ENCODE measurements at places on chromosomes 6 and 20. TPM values are rescaled to one million over a fixed set of nuclear protein-coding genes. Genes with fewer than 3 reads are reported as not detected.

DNA sequence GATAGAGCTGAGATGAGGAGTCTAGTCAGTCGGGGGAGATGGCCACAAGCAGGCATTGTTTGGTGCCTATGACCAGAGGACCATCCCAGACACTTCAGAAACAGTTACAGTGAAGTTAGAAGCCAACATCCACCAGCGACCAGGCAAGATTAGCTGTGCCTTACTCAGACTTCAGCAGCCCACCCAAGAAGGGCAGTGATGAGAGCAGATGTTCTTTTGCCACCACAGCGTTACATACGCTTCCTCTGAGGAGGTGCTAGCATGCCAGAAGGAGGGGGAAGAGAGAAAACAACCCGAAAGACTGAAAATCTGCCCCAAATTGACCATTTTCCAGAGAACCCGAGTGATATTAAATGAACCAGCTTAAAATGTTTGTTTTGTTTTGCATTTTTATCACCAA lies 186.8 kb downstream of the PRL start:
- H3K27me3 ChIP-seq = no peaks in the 10 kb centered on the region
- no peak overlapping the region for H3K27ac ChIP-seq
- H3K4me1 ChIP-seq = no peaks in the 10 kb centered on the region
- no peak overlapping the region for H3K4me3 ChIP-seq

GRCh38 chr6:83384751-83385150 lies 46.1 kb downstream of the ME1 start:
- no peaks in the 10 kb centered on the region for H3K36me3 ChIP-seq
- H3K4me1 ChIP-seq = peaks cover 5% of the 10 kb centered on the region
- DNase-seq = no peak
- H3K27me3 ChIP-seq = no peaks in the 10 kb centered on the region
- no peak overlapping the region for H3K4me3 ChIP-seq

The TREM2 gene
- 1.6 TPM for total RNA-seq

- no peak overlapping the region for H3K27ac ChIP-seq
- H3K36me3 ChIP-seq = no peaks in the 10 kb centered on the region
- peaks cover 6% of the 10 kb centered on the region for H3K4me1 ChIP-seq
- no peak for DNase-seq
- H3K4me3 ChIP-seq = no peak overlapping the region
These were observed 28.2 kb upstream of the FABP7 start for GRCh38 chr6:122751326-122751725.

DNA sequence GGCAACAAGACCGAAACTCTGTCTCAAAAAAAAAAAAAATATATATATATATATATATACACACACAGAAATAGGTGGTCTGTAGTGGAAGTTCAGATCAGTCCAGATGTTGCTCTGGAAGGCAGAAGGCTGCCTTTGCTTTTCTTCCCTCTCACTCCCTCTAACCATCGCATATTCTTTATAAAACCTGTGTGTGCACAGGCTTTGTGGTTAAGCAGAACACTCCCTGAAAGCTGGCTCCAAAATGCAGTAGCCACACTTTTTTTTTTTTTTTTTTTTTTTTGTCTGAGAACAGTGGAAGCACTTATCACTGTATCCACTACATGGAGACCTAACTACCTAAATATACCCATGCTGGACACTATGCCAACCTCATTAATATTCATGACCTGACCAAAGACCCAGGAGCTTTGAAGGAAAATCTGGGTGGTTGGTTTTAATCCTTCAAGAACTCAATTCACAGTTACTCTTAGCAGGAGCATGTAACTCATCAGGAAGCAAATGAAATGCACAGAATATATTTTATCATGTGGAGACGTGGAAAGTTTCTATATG lies 20.0 kb upstream of the GFOD1 start:
- H3K27me3 ChIP-seq = no peaks in the 10 kb centered on the region
- H3K4me1 ChIP-seq = no peaks in the 10 kb centered on the region
- DNase-seq = no peak
- no peak overlapping the region for H3K27ac ChIP-seq

GRCh38 chr6:73369563-73369962 lies at the start of gene OOEP:
Gene OOEP, minus strand, starts transcription at chr6:73369897. Its CDS starts 105 bp downstream, at chr6:73369792.
- no peaks in the 10 kb centered on the region for H3K27me3 ChIP-seq
- H3K4me3 ChIP-seq = no peak within 1 kb of the TSS
- no peaks in the 10 kb centered on the region for H3K36me3 ChIP-seq
- DNase-seq = no peak
- no peak within 1 kb of the TSS for H3K27ac ChIP-seq

The PRKN gene
- 5.7 TPM for total RNA-seq

- no peak for DNase-seq
- no peak overlapping the region for H3K4me3 ChIP-seq
- H3K27me3 ChIP-seq = peaks cover 65% of the 10 kb centered on the region
- H3K4me1 ChIP-seq = peaks cover 8% of the 10 kb centered on the region
These were observed 6.6 kb upstream of the ULBP2 start for GRCh38 chr6:149935246-149935645.

The RBM24 gene
- total RNA-seq = 3.0 TPM

DNA sequence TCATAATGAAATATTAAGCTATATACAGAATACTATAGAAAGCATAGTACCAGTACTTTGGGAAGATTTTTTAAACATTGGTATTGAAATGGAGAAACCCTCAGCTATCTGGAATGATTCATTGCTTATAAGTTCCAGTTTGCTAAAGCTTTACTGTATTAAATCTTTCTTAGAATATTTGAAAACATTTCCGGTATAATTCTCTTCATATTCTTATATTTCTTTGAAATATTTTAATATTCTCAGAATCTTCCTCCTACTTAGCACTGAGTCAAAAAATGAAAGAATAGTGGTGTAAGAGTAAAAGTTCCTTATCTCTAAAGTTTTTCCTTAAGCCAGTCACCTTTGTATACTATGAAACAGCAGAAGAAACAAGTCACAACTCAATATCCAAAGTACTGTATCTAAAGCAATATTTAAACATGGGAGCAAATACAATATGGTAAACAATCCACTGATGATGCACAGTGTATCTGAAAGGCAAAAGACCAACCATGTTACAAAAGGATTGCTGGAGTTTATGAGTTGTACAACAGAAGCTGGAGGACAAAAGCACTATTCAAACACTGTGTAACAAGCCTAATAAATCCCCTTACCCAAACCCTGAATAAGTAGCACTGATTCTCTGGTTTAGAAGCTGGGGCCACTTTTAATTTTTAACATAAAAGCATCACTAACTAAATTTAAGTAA lies 102.1 kb downstream of the PRDM1 start:
- H3K36me3 ChIP-seq = peaks cover 4% of the 10 kb centered on the region
- no peaks in the 10 kb centered on the region for H3K4me1 ChIP-seq
- DNase-seq = no peak
- no peaks in the 10 kb centered on the region for H3K27me3 ChIP-seq
- no peak overlapping the region for H3K27ac ChIP-seq
- H3K4me3 ChIP-seq = no peak overlapping the region

The PAX1 gene
- not detected for total RNA-seq

The MYB gene
- 7.6 TPM for total RNA-seq

The ASF1A gene
- 32.9 TPM for total RNA-seq

The KIFC1 gene
- 2.1 TPM for total RNA-seq

DNA sequence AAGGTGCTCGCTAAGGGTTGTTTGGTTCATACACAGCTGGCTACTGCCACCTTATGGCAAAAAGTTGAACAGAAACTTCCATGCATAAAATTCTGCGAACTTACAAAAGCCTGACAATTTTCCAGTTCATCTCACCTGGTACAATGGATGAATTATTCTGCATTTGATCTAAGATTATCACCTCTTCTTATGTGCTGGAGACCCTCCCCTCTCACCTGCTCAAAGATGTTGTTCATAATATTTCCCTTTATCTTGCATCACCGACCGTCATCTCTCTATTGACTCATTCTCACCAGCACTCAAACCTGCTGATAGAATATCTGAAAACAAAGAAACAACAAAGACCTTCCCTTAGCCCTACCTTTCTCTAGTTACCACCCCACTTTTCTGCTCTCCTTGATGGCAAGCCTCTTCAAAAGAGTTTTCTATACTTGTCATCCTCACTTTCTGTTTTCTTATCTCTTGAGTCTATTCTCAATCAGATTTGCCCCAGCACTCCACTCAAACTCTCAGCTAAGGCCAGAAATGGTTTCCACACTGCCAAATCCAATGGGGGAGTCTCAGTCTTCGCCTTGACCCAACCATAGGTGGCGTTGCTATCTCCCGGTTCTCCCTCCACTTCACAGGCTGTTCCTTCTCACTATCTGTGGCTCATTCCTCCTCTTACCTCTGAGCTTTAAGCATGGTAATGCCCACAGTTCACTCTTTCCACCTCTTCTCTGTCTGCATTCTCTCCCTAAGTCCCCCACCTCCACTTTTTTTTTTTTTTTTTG lies 25.8 kb downstream of the SNRNP48 start:
- H3K4me3 ChIP-seq = no peak overlapping the region
- H3K27me3 ChIP-seq = no peaks in the 10 kb centered on the region
- peaks cover 4% of the 10 kb centered on the region for H3K36me3 ChIP-seq
- DNase-seq = peak; percentile 76
- no peaks in the 10 kb centered on the region for H3K4me1 ChIP-seq
- H3K27ac ChIP-seq = no peak overlapping the region

- no peak overlapping the region for H3K27ac ChIP-seq
- H3K4me3 ChIP-seq = no peak overlapping the region
- no peaks in the 10 kb centered on the region for H3K27me3 ChIP-seq
- DNase-seq = no peak
These were observed 243.9 kb upstream of the TENT5A start for GRCh38 chr6:81996414-81996813.

The SLC17A1 gene
- not detected for total RNA-seq

The RIMS1 gene
- total RNA-seq = 2.9 TPM

GRCh38 chr6:27517928-27518787 lies 45.3 kb upstream of the ZNF184 start:
- H3K27me3 ChIP-seq = peaks cover 33% of the 10 kb centered on the region
- no peaks in the 10 kb centered on the region for H3K36me3 ChIP-seq
- H3K4me1 ChIP-seq = no peaks in the 10 kb centered on the region
- no peak overlapping the region for H3K27ac ChIP-seq
- H3K4me3 ChIP-seq = no peak overlapping the region

GRCh38 chr20:9590189-9590588 lies 75.8 kb downstream of the LAMP5 start:
- no peak for DNase-seq
- no peaks in the 10 kb centered on the region for H3K27me3 ChIP-seq
- no peak overlapping the region for H3K27ac ChIP-seq
- H3K36me3 ChIP-seq = no peaks in the 10 kb centered on the region
- H3K4me1 ChIP-seq = no peaks in the 10 kb centered on the region

DNA sequence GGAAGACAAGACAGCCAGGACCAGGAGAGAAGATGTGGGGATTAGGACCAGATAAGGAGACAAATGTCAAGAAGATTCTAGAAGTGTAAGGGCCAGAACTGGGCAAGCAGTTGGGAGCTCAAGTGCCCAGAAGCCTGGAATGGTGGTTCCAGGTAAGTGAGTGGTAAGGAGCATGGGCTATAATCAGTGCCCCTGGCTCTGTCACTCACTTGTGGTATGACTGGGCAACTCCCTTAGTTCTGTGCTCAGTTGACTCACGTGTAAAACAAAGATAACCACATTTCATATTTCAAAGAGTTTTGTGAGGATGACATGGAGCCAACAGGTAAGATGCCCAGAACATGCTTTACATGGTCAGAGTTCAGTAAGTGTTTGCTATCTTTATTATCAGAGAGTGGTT lies 11.2 kb downstream of the CCDC167 start:
- peaks cover 8% of the 10 kb centered on the region for H3K4me1 ChIP-seq
- no peak overlapping the region for H3K27ac ChIP-seq
- peaks cover under 1% of the 10 kb centered on the region for H3K36me3 ChIP-seq
- H3K27me3 ChIP-seq = no peaks in the 10 kb centered on the region
- H3K4me3 ChIP-seq = no peak overlapping the region
- DNase-seq = no peak

GRCh38 chr20:36866681-36867495 lies 9.1 kb upstream of the TLDC2 start:
- no peaks in the 10 kb centered on the region for H3K27me3 ChIP-seq
- DNase-seq = no peak
- no peaks in the 10 kb centered on the region for H3K36me3 ChIP-seq
- H3K27ac ChIP-seq = peak overlapping the region; percentile 21

The TCF21 gene
- total RNA-seq = 42.2 TPM

GRCh38 chr6:17877895-17878440 lies 109.5 kb downstream of the KIF13A start:
- peaks cover 3% of the 10 kb centered on the region for H3K36me3 ChIP-seq
- peaks cover 4% of the 10 kb centered on the region for H3K4me1 ChIP-seq
- no peaks in the 10 kb centered on the region for H3K27me3 ChIP-seq
- no peak overlapping the region for H3K4me3 ChIP-seq
- DNase-seq = no peak

GRCh38 chr6:36616893-36617521 lies 22.8 kb downstream of the SRSF3 start:
- H3K4me3 ChIP-seq = no peak overlapping the region
- H3K27ac ChIP-seq = no peak overlapping the region
- H3K4me1 ChIP-seq = no peaks in the 10 kb centered on the region
- H3K36me3 ChIP-seq = peaks cover 2% of the 10 kb centered on the region
- no peak for DNase-seq

The C20orf141 gene
- total RNA-seq = not detected

DNA sequence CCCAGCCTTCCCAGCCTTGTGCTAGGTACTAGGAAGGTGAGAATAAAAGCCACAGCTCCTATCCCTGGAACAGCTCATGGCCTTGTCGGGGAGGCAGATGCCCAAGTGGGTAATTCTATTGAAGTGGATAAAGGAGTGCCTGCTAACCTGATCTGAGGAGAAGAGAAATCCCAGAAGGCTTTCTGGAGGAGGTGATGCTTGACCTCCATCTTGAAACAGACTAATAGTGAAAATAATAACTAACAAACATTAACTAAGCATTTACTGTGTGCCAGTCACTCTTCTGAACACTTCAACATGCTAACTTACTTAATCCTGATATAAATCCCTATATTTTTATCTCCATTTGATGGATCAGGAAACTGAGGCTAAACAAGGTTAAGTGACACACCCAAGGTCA lies 493.2 kb upstream of the CHD6 start:
- H3K4me3 ChIP-seq = no peak overlapping the region
- no peak for DNase-seq
- H3K36me3 ChIP-seq = no peaks in the 10 kb centered on the region
- no peaks in the 10 kb centered on the region for H3K4me1 ChIP-seq

DNA sequence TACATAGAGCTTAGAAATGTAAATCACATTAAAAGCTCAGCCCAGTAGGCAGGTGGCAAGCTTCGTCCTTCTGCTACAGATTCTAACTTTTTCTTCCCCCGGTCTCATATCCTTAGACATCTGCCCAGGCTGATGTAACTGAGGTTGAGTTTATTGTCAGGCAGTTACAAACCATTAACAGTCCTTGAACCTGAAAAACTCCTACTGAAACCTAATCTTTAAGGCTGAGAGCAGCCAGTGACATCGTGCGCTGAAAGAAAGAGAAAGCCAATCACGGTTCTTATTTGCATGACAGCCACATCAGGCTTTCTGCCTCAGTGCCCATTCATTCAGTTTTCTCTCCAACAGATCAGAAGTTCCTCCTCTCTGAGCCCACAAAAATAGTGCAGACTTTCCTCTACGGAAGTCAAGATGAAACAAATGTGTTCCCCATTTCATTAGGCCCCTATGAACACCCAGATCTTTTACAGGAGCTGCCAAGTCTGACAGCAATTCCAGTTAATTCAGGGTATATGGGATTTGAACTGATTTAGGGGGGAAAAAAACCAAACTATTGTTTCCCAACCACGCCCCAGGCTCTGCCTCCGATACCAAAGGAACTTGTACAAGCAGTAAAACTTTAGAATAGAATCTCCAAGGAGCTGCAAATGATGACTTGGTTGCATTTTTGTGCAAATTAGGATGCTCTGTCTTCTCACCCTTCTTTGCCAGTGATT lies at the start of gene NHSL1:
Gene NHSL1 (minus strand): TSS at position 192 of the 716 bp plus-strand sequence. CDS start 204 bp downstream, outside the sequence.
- no peak for DNase-seq
- no peak within 1 kb of the TSS for H3K4me3 ChIP-seq

- no peak overlapping the region for H3K27ac ChIP-seq
- no peaks in the 10 kb centered on the region for H3K36me3 ChIP-seq
- H3K4me1 ChIP-seq = no peaks in the 10 kb centered on the region
- no peak for DNase-seq
- no peak overlapping the region for H3K4me3 ChIP-seq
These were observed 49.0 kb downstream of the HNF4A start for GRCh38 chr20:44404204-44405181.
